ENCODE measurements at places on chromosomes 16 and 17.

DNA sequence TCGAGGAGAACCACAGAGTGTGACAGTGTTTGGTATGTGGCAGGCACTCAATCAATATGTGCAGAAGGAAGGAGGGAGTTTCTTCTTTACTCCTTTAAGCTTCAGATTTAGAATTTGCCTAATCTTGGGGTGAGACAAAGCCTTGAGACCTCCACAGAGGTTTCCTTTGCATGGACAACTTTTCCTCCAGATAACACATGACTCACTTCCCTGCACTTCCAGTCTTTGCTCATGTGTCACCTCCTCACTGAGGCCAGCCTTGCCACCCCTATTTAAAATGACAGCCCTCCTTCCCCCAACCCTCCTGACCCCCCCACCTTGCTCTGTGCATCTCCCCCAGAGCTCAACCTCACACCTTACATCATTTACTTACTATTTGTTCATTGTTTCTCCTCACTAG is 17.4 kb upstream of the NOS2 start:
- DNase-seq: no peak

DNA sequence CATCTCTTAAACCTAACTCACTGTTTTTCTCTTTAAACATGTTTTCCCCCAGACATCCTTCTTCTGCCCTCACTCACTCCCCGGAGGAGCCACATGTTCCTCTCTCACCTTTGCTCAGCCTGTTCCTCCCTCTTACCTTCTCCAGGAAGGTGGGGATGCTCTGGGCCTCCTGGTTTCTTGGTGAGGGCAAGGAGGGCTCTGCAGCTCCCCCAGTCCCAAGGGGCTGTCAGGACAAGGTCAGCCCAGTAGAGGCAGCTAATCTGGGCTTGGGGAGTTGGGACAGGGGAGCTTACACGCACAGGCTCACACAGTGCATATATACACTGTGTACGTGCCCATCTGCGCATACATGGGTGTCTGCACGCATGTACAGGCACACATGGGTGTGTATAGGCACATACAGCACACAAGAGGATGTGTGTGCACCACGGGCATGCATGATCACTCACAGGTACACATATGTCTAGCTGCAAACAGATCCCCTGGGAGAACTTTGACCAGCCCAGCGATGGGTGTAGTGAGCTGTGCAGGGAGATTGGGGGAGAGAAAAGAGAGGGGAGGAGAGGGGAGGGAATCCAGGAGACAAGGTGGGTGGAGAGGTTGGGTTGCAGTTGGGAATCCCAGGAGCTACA is 28.6 kb upstream of the SPNS3 start:
- no peak for DNase-seq

DNA sequence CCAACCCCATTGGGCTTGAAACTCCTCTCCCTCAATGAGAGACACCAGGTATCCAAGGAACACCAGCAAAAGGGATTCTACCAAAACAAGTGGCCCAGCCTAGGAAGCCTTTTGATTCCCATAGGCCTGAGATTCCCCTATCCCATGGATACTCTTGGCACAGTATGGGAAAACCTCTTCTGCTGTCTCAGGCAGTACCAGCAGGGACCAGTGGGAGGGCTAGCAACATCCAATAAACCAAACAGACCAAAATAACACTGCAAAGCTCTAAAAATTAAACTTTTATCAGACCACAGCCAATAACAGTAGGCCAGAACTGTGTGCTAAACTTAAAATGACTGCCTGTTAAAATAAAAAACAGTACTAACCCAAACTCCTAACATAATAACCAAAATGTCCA is 153.9 kb upstream of the CES5A start:
- no peak for DNase-seq

DNA sequence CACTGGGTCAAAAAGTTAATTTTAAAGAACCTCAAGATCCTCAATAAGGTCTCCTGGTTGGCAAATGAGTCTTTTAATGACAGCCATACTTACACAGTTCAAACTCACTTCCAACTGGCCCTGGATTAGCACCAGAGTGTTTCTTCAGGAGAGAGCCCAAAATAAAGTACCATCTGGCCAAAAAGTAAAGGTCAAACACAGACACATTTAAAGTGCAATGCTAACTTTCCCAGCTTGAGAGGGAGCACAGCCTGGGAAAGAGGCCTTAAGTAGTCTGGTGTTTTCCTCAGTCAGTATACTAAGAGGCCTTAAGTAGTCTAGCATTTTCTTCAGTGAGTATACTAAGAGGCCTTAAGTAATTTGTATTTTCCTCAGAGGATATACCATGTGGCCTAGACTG is 46.6 kb upstream of the ERN1 start:
- no peak for DNase-seq

- no peak for DNase-seq
These were observed 260.3 kb downstream of the STX8 start for GRCh38 chr17:9315360-9315759.

- no peak for DNase-seq
These were observed 9.8 kb downstream of the ADAMTS18 start for GRCh38 chr16:77424871-77425604.

DNA sequence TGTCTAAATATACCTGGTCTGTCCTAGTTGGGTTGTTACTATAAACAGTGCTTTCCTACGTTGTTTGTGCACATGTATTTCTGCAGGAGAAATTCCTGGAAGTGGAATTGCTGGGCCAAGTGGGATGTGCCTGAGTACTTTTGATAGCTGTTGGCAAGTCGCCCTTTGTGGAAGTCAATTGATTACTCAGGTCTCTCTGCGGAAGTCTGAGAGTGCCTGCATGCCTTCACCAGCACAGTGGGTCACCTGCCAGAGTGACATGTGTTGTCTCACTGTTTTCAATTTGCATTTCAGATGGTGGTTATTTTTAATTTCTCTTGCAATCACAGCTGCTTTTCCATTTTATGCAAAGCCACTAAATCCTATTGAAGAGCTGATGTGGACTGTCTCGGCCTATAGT is 2.3 kb upstream of the MVD start:
- DNase-seq: no peak

GRCh38 chr17:38674014-38674748 is 576 bp downstream of the EPOP start:
- DNase-seq: peak; percentile 15

GRCh38 chr17:54623746-54624145 is 276.9 kb upstream of the TOM1L1 start:
- no peak for DNase-seq

DNA sequence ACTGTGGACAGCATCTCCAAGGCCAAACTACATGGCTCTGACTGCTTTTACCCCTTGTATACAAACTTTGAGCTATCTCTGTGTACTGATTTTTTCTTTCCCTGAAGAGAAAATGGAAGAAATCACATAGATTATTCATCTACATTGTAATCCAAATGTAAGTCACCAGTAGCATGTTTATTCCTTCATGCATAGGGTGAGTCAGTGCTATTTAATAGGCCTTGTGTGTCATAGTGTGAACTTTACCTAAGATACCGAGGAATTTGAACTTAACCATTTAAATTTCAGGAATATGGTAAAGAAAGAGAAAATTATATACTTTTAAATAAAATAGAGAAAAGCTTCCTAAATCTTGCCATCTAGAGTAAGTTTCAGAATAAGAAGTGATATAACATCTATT is 16.5 kb downstream of the PHKB start:
- DNase-seq: no peak

DNA sequence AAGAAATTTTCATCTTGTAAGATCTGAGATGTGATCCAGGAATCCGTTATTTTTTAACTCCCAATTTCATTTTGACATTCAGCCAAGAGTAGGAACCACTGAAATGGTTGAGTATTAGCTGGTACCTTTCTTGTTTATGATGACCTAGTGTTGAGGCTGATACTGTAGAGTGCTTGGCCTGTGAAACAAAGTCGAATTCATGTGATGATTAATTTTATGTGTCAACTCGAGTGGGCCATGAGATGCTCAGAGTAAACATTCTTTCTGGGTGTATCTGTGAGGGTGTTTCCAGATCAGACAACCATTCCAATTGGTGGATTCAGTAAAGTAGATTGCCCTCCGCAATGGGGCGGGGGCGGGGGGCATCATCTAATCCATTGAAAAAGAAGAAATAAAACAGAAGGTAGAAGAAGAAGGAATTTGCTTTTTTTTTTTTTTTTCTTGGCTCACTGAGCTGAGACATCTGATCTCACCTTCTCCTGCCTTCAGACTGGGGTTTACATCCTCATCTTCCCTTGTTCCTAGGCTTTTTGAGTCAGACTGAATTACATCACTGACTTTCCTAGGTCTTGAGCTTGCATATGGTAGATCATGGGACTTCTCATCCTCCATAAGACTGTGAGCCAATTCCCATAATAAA is 264.6 kb upstream of the KCNJ16 start:
- DNase-seq: no peak

DNA sequence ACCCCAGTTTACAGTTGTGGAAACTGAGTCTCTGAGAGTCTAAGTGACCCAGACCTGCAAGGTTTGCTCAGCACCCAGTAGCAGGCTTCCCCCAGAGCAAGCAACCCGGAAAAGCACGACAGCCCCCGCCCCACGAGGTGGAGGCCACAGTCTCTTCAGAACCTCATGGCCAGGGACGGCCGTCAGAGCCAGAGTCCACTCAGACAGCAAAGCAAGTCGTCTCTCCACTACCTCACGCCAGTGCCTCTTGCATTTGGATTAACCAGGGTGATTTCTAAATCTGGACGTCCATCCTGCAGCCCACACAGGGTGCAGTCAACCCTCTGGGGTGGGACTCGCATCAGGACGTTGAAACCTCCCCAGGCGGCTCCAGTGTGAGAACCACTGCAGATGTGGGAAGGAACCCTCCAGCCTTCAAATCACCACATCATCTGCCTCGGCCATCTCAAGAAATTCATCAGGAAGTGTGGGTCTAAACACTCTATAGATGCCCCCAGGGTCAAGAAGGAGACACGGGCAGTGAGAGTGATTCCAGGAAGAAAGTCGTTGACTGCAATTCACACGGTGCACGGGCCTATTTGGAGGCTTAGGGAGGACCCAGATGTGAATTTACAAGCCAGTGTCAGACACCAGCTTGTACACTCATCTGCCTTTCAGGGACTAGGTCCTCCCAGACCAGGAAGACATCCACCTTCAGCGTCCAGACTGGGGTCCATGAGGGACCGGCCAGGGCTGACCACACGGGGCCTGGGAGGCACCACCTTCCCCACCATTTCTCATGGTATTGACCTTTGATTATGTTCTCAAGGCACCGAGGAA is 20.2 kb upstream of the RBFOX3 start:
- DNase-seq: no peak

GRCh38 chr17:51481370-51481769 is 221.0 kb downstream of the UTP18 start:
- no peak for DNase-seq

- no peak for DNase-seq
These were observed 36.6 kb upstream of the TBX2 start for GRCh38 chr17:61362852-61363600.

- DNase-seq: no peak
These were observed 38.7 kb upstream of the RHOT1 start for GRCh38 chr17:32103476-32104113.

DNA sequence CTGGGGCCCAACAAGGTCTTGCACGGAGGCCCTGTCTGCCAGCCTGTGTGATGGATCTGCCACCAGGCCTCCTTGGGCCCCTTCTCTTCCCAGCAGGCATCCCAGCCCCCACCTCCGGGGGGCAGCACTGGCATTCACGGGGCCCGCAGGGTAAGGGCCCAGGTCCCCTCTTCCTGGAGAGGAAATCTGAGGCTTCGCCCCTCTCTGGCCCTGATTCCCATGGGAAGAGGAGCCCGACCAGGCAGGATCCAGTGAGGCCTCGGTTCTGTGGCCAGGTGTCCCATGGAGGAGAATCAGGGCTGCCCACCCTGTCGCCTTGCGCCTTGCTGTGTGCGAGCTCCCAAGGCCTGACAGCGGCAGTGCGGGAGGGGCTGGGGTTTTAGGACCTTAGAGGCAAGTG is 48.4 kb downstream of the PDPK1 start:
- DNase-seq: no peak

- no peak for DNase-seq
These were observed 83.6 kb downstream of the SDK2 start for GRCh38 chr17:73560661-73561060.

All from CD4-positive, alpha-beta T cell treated with Interleukin-17A for 1 hour (primary cell).